ENCODE measurements at places on chromosomes 6 and 20. TPM values are rescaled to one million over a fixed set of nuclear protein-coding genes. Genes with fewer than 3 reads are reported as not detected.

SRMS gene
- not detected for total RNA-seq

CNKSR3 gene
- not detected for total RNA-seq

KCNK16 gene
- total RNA-seq, result not detected

OTOR gene
- not detected for total RNA-seq

ADGB gene
- total RNA-seq, result not detected

CEP43 gene
- total RNA-seq, result 17.5 TPM

SALL4 gene
- 0.12 TPM for total RNA-seq

TNNC2 gene
- total RNA-seq, result not detected

KIAA0408 gene
- total RNA-seq, result 3.6 TPM

PAX1 gene
- not detected for total RNA-seq

Measured in activated naive CD4-positive, alpha-beta T cell treated with anti-CD3 and anti-CD28 coated beads, Interleukin-2, amount 50 U/mL, for 72 hours (primary cell).